ENCODE measurements at places on chromosomes 1 and 21. TPM values are rescaled to one million over a fixed set of nuclear protein-coding genes. Genes with fewer than 3 reads are reported as not detected.

The BGLAP gene
- 5.8 TPM for polyA plus RNA-seq

The KIF17 gene
- 1.2 TPM for polyA plus RNA-seq

The AIM2 gene
- 0.93 TPM for polyA plus RNA-seq

The KDF1 gene
- 20.4 TPM for polyA plus RNA-seq

DNA sequence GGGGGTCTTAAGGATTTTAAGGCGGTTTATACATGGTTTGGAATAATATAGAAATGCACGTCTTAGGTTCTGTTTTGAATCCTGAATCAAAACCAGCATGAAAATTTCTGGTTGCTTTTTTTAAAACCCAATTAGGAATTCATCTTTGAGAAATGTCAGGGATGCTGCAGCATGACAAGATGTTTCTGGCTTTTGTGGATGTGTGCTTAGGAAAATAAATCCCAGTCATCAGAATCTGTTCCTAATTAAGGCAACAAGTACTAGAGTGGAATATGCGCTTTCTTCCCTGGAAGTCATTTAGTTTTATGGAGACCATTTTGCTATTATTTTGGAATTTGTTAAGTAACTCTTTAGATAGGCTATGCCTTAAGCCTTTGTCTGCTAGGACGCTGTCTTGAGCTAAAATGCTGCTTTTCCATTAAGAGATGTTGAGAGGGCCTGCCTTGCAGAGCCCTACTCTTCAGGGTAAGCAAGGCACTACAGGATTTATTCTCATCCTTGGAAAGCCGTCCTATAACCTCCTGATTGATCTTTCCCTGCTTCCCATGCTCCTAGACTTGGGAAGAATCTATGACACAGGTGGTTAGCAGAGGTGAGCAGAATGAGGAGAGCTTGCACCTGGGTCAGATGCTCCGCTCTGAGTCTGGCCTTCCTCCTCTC is 332.8 kb downstream of the DISC1 start:
- H3K4me1 ChIP-seq, result no peaks in the 10 kb centered on the region
- no peak for DNase-seq
- no peak overlapping the region for H3K27ac ChIP-seq
- H3K27me3 ChIP-seq, result no peaks in the 10 kb centered on the region
- H3K36me3 ChIP-seq, result no peaks in the 10 kb centered on the region

DNA sequence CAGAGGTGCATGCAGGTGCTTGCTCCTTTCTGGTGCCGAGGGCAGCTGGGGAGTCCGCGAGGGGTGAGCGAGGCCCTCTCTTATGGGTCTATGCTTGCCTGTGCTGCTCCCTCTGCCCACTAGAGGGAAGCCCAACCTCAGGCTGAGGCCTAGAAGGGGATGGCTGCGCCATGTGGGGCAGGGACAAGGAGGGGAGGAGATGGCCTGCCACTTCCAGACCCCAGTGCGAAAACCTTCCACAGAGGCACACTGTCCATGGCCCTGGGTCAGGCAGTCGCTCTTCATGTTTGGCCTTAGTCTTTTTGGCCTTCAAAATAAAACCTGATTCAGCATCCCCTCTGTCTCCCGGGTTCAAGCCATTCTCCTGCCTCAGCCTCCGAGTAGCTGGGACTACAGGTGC is 14.0 kb downstream of the RHBG start:
- H3K36me3 ChIP-seq, result peaks cover 14% of the 10 kb centered on the region
- H3K4me3 ChIP-seq, result no peak overlapping the region
- H3K4me1 ChIP-seq, result peaks cover 20% of the 10 kb centered on the region
- peak; percentile 39 for DNase-seq
- H3K27ac ChIP-seq, result no peak overlapping the region

- peaks cover 5% of the 10 kb centered on the region for H3K4me1 ChIP-seq
- no peaks in the 10 kb centered on the region for H3K36me3 ChIP-seq
- H3K27ac ChIP-seq, result no peak overlapping the region
- H3K27me3 ChIP-seq, result no peaks in the 10 kb centered on the region
- DNase-seq, result no peak
Measured at GRCh38 chr1:165842023-165842670, 14.7 kb downstream of the UCK2 start.

DNA sequence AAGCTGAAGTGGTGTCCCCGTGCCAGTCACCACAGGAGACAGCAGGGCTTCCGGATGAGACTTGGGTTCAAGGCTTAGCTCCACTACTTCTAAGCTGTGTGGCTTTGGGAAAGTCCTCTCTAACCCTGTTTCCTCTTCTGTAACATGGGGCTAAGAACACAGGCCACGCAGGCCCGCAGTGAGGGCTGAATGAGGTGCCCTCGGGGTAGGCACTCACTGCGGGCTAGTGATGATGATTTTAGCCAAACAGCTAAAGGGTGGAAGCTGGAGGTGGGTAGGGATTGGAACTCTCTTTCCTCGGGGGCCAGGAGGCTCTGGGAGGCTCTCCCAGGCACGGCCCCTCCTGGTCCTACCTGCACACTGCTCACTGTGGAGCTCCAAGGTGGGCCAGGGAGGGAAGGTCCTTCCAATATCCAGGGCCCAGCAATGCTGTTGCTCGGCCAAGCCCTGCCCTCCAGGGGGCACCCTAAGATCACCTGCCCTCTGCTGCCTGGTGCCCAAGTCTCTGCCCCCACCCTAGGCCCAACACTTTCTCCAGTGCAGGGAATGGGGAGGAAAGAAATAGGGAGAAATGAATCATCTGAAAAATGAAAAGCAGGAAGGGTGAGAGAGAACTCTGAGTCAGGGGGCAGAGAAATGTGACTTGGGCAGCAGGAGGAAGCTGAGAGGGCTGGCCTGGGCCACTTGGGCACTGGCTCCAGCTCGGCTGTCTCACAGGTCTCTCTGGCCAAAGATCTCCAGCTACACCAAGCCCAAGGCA is 19.2 kb upstream of the EVA1B start:
- H3K4me1 ChIP-seq, result no peaks in the 10 kb centered on the region
- no peak overlapping the region for H3K27ac ChIP-seq
- H3K27me3 ChIP-seq, result no peaks in the 10 kb centered on the region

DNA sequence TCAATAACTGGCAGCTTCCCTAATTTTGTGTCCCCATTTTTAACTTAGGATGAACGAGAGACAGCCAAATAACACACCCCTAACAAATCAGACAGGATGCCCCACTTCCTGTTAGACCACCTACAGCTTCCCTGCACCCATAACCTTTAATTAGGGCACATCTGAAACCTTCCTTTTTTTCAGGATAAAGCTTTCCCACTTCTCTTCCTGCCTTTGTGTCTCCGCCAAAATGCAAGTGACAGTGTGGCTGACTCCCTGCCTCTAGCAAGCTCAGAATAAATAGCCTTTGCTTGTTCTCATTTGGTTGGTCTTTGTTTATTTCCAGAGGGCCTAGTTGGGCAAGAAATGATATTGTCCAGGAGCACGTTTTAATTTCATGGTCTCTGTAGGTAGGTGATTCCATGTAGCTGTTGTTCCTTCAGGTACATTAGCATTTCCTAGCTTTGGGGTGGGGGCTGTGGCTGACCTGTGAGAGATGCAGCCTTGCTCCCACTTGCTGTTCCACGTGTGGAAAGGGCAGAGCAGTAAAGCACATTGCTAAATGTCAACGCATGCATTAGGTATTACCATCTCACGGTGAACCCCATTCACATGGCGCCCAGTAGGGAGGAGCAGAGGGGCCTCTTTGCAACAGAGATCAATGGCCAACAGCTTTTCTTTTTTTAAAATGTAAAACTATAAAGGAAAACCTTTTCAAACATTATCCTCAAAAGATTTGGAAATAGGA is 154.9 kb downstream of the ST6GALNAC3 start:
- H3K36me3 ChIP-seq, result no peaks in the 10 kb centered on the region
- H3K27me3 ChIP-seq, result no peaks in the 10 kb centered on the region
- H3K27ac ChIP-seq, result no peak overlapping the region
- H3K4me3 ChIP-seq, result no peak overlapping the region

DNA sequence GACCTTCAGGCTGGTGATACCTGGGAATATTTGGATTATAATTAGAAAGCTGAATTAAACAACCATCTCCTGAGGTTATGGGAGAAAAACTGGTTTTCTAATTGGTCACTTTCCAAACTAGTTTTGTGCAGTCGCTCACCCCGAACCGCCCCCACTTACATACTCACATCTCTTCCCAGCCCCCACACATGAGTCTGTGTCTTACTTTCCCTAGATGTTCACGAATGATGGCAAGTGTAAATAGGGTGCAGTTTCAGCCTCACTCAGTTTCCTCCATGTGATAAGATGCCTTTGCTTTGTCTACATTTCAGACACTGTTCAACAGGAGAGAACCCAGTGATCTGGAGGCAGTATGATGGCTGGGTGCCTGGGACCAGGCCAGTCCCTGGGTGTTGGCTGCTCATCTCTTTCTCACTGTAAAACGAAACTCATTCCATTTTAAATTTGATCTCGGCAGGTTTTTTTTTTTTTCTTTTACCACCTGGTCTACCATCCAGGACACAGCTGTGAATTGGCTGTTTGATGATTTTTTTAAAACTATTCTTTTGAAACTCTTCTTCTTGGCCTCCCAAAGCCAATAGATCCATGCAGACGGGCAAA is 164.3 kb upstream of the RAB4A start:
- peaks cover 12% of the 10 kb centered on the region for H3K4me1 ChIP-seq
- DNase-seq, result no peak
- no peaks in the 10 kb centered on the region for H3K27me3 ChIP-seq
- H3K4me3 ChIP-seq, result no peak overlapping the region

DNA sequence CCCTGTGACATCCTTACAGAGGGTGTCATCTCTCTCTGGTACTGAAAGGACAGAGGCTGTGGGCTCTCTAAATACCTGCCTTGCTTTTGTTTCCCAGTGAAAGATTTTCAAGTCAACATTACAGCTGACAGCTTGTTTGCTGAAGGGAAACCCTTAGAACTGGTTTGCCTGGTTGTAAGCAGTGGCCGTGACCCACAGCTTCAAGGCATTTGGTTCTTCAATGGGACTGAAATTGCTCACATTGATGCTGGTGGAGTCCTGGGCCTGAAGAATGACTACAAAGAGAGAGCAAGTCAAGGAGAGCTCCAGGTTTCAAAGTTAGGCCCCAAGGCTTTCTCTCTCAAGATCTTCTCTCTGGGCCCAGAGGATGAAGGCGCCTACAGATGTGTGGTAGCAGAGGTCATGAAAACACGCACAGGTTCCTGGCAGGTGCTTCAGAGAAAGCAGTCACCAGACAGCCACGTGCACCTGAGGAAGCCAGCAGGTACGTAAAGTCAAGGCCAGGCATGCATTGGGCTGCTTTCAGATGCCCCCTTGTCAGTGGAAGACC is 11.8 kb downstream of the CD101 start:
- H3K27ac ChIP-seq, result no peak overlapping the region
- no peak for DNase-seq
- H3K36me3 ChIP-seq, result no peaks in the 10 kb centered on the region
- H3K27me3 ChIP-seq, result no peaks in the 10 kb centered on the region

GRCh38 chr1:115927971-115928370 is 48.3 kb upstream of the SLC22A15 start:
- no peak overlapping the region for H3K4me3 ChIP-seq
- H3K27me3 ChIP-seq, result peaks cover 12% of the 10 kb centered on the region
- DNase-seq, result no peak
- no peaks in the 10 kb centered on the region for H3K36me3 ChIP-seq
- H3K27ac ChIP-seq, result no peak overlapping the region

GRCh38 chr1:175675017-175675416 is 68.4 kb downstream of the TNR start:
- no peak overlapping the region for H3K27ac ChIP-seq
- H3K4me3 ChIP-seq, result no peak overlapping the region
- no peaks in the 10 kb centered on the region for H3K36me3 ChIP-seq
- no peaks in the 10 kb centered on the region for H3K4me1 ChIP-seq
- DNase-seq, result no peak

DNA sequence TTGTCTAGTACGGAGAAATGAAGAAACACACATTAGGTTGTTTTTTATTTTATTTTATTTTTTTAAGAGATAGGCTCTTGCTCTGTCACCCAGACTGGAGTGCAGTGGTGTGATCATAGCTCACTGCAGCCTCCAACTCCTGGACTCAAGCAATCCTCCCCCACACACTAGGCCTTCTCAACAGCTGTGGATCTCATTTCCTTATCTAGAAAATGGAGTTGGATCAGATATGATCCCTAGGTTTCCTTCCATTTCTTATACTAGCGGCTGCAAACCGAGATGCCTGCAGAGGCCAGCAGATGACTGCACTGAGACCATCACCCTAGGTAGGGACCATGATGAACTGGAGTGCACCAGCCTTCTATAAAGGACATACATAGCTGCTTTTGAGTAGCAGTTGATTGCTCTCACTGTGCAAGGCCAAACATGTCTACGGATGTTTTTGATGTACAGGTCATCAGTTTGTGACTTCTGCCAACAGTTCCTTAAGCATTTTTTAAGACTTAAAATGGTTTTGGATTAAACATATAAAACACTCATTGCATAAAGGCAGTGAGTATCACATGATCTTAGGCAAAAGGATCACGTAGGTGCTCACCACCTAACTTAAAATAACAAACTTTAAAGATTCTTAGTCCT is 11.4 kb upstream of the KLHL12 start:
- H3K36me3 ChIP-seq, result peaks cover 19% of the 10 kb centered on the region
- H3K27me3 ChIP-seq, result no peaks in the 10 kb centered on the region
- H3K27ac ChIP-seq, result no peak overlapping the region
- no peaks in the 10 kb centered on the region for H3K4me1 ChIP-seq
- H3K4me3 ChIP-seq, result no peak overlapping the region

DNA sequence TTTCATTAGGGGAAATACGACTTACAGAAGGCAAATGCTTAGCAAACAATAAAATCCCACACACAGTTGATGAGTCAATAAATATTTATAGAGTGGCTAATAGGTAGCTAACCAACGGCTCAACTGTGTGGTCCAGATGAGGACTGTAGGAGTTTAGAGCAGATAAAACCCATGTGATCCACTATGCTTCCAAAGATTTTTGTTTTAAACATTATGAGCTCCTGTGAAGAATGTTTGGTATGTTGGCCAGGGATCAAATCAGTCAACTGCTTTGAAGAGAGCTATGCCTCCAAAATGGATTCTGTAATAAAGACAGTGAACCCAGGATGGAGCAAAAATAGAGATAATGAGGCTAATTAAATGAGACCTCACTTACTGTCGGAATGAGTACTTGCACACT is 72.3 kb upstream of the COL11A1 start:
- no peaks in the 10 kb centered on the region for H3K27me3 ChIP-seq
- H3K27ac ChIP-seq, result no peak overlapping the region
- H3K4me3 ChIP-seq, result no peak overlapping the region

DNA sequence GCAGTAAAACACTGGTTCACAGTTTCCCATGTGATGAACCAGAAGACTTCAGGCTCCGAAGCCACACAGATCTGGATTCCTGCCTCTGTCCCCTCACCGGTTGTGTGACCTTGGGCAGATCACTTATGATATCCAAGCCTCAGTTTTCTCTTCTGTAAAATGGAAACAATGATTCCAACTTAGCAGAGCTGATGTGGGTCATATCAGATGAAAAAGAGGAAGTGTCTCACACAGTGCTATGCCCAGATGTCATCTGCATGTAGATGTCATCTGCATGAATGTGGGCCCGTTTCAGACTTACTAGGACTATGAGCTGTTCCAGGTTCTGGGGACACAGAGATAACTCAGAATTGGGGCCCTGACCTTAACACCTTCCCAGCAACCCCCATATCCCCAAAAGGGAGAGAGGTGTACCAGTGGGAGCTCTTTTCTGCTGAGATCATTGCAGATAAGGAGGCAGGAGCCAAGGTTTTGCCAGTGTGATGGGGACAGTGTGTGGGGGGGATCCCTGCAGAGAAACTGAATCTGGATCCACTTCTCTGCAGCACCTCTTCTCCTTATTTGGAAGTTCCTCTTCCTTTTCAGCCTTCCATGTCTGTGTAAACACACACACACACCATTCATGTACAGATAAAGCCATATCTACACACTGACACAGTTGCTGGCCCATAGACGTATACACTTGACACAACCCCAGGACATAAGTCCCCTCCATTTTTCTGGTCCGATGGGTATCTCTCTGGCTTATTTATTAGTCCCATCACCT is 5.0 kb upstream of the ADGRB2 start:
- H3K27me3 ChIP-seq, result peaks cover 39% of the 10 kb centered on the region
- DNase-seq, result no peak
- H3K36me3 ChIP-seq, result no peaks in the 10 kb centered on the region
- H3K4me3 ChIP-seq, result no peak overlapping the region
